ENCODE measurements at places on chromosomes 16 and 17. TPM values are rescaled to one million over a fixed set of nuclear protein-coding genes. Genes with fewer than 3 reads are reported as not detected.

Gene RPRML
- total RNA-seq: not detected

Gene ACSM5
- 0.74 TPM for total RNA-seq

GRCh38 chr17:79500745-79501618 lies 109.9 kb downstream of the RBFOX3 start:
- no peak for DNase-seq

Gene GUCY2D
- not detected for total RNA-seq

Gene TLCD3B
- 0.38 TPM for total RNA-seq

DNA sequence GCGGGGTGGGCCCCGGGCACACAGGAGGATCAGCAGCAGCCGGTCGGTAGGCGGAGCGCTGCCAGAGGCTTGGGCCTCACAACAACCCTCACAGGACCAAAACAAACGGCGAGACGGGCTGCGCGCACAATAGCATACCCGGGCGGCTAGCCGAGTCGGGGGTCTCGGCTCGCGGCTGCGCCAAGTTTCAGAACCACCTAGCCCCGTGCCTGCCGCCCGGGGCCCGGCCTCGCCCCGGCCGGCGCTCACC lies 732 bp downstream of the ULK2 start:
- peak; percentile 55 for DNase-seq

GRCh38 chr17:40329839-40330794 lies 21.1 kb downstream of the RARA start:
- peak; percentile 47 for DNase-seq

Gene ADAM11
- 2.8 TPM for total RNA-seq

Gene VKORC1
- total RNA-seq: 164 TPM

- DNase-seq: no peak
These were observed 62.1 kb downstream of the MRC2 start for GRCh38 chr17:62689441-62690167.

GRCh38 chr17:21213638-21214014 lies 335 bp downstream of the TMEM11 start:
- DNase-seq: no peak

GRCh38 chr16:15782573-15783365 lies 74.1 kb downstream of the MYH11 start:
- DNase-seq: no peak

DNA sequence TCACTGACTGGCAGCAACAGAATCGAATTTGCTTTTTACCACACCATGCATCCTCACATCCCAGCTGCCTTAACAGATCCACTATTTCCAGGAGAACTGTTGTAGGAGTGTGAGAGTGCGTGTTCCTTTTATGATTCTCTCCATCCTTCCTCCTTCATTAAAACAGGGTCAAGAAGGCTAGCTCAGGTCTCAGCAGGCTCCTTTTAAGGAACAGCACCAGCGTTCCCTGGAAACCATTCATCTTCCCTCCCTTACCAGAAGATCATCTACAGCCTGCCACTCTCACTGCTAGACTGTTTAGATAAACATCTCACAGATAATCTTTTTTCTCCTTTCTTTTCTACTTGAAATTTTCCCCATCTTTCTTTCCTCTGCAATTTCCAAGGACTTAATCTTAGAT lies 1531.9 kb upstream of the CDH8 start:
- DNase-seq: no peak

Gene SLC38A10
- 71.5 TPM for total RNA-seq

GRCh38 chr16:15592324-15592723 lies 50.6 kb downstream of the MARF1 start:
- DNase-seq: no peak

Gene TENT4B
- 7.4 TPM for total RNA-seq

- peak; percentile 93 for DNase-seq
These were observed 13.3 kb downstream of the CAVIN1 start for GRCh38 chr17:42409523-42410318.

DNA sequence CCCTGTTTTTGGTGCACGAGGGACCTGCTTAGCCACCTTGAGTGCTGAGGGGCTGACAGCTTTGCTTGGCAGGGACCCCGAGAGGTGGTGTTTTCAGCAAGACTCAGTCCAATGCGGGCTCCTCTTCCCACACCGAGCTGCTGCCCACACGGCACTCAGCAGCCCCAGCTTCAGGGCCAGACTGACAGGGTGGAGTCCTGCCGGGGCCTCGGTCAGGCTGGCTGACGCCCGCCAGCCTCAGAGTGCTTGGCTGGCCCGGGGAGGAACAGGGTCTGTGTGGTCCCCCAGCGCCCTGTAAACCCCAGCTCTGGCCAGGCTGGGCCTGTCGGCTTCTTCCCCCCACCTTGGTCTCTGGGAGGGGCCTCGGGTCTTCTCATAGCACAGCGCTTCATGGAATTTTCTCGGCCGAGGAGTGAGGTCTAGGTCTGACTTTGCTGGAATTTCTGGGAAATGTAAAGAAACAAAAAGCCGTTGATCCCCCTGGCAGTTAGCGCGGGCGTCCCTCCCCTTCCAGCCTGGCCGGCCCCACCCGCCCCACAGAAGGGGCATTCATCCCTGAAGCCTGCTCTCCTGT lies 2.6 kb downstream of the SOX8 start:
- DNase-seq: no peak

DNA sequence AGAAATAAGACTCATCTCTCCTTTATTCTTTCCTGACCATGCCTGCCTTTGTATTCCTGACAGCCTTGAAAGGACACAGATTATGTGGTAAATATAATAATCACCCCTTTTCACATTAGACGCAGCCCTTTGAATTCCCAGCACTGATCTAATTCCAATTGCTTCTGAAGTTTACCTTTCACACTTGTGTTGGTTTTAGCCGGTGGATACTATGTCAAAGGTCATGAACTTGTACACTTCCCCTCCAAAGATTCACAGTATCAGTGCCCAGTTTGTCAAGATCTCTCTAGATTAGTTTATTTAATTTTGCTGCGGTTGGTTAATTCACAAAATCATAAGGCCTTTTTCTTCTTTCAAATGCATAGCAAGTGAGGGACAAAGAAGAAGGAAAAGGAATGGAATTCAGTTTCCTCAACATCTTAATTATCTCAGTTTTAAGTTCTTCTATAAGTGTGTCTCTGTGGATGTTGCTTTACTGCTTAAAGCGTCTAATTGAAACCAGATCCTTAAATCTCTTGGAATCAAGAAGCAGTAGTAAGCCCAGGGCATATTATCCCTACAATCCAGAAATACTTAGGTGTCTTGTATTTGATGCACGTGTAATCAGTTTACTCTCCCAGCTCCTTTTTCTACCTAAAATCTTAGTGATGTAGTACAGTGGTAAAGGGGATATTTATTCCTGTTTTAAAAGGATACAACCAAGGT lies 174.3 kb upstream of the TBX2 start:
- DNase-seq: no peak

Gene TBX21
- total RNA-seq: not detected

Gene CACNA1H
- total RNA-seq: 2.0 TPM

DNA sequence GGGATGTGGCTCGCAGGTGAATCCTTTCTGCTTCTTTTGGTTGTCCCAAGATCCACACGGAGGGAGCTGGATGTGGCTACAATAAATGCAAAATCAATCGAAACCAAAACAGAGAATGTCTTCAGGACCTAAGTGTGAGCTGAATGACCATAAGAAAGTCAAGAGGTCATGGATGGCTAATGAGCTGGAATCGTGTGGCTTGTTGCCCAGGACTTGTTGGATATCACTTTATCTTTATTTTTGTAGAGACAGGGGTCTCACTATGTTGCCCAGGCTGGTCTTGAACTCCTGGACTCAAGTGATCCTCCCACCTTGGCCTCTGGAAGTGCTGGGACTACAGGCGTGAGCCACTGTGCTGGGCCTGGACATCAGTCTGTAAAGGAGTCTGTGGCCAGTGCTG lies 326.8 kb upstream of the N4BP1 start:
- no peak for DNase-seq

Gene TMEM88
- not detected for total RNA-seq

DNA sequence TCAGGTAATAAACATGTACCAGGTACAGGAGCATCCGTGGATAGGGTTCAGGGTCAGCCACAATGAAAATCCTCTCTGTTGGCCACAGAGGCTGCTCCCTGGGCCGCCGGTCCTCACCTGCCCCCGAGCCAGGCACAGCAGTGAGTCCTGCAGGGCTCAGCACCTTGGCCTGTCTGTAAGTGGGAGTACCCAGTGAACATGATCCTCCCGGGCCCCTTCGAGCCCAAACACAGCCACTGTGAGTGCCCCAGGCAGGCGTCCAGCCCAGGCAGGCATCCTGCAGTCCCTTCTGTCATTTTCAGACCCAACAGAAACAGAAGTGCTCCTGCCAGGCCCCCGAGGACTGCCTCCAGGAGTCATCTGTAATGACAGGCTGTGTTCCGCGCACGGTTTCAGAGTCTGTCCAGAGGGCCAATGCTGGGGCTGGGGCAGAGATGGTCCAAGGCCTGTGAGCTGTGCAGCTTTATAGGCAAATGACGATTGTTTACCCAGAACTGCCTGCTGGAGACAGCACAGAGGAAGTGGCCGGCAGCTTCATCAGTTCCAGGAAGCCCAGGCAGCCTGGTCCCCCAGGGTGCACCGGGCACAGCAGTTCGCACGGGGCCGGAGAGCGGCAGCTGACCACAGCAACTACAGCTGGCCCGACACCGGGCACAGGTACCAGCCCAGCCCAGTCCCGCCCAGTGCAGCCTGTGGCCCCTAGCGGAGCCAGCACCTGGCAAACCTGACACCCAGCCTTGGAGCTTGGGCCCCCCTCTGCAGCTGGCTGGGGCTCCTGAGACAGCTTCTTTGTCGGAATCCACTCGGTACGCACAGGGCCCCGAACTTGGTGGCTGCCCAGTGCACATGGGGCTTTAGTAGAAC lies 13.2 kb downstream of the SLC7A5 start:
- DNase-seq: peak; percentile 60

DNA sequence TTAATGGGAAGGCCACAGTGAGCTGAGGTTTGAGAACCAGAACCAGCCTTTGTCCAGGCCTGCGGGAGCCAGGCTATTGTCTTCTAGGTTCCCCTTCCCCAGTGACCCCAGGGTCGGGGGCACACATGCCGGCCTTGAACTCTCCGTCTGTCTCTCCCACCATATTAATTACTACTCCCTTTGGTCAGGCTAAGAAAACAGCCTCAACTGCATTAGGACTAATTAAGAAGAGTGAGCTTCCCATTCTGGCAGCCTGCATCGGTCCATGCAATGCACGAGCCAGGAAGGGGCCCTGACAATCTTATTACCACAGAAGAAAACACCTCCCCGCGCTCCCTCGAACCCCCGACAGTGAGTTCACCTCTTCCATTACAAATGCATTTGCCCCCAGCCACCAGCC lies 380.2 kb upstream of the ZFHX3 start:
- DNase-seq: no peak

DNA sequence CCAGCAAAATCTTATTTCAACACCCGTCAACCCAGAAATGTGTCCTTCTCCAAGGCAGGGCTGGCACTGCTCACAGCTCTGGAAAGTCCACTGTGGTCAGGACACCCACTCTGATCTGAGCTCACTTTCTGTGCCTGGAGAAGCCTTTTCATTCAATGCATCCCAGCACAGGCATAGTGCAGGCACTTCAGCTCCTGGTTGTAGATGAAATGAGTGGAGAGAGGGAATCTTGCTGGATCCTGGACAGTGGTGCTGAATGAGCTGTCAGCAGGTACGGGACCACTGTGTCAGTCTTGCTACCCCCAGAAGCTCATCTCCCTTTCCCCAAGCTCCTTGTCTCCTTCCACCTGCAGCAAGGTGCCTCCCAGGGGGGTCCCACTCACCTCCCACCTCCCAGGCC lies 86.1 kb upstream of the SALL1 start:
- DNase-seq: no peak

DNA sequence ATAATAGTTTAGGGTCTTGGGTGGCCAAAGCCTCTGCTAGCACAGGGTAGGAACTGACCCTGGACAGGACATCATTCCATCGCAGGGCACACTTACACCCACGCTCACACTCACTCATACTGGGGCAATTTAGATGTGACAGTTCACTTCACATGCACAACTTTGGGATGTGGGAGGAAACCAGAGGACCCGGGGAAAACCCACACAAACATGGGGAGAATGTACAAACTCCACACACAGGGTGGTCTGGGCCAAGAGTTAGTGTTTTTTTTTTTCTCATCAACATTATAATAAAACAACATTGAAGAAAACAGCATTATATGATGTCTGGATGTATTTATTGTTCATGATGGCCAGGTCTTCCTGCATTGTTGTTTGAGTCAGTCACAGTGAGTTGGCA lies 93.6 kb downstream of the CDH13 start:
- no peak for DNase-seq

Gene GJD3
- total RNA-seq: not detected

DNA sequence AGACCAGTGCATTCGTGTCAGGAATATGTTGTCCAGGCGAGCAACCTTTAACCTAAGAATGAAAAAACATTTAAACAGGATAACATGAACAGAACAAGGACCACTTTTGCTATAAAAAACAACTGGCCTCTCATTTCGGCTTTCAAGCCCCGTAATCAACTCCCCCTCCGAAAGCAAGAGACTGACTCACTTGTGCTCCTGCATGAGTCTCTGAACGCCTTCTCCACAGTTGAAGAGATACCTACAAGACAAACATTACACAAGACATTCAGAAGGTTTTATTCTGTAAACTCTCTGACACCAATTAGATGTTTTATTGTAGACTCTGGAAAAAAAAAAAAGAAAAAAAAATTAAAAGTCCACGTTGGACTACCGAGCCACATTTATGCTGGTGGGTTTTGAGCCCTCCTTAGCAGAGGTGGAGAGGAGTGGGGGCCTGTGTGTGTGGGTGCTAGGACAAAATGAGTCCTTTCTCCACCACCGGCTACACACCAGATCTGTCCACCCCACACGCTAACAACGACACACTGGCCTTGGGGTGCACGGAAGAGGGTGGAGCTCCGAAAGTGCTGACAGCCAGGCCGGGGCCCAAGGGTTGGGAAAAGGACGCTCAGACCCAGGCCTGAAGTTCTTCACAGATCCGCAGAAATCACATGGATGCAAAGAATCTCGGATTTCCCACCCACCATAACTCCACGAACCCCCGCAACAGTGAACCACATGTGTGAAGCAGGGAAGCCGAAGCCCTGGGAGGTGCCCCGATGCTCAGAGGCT lies 759 bp downstream of the ELAC2 start:
- no peak for DNase-seq

Gene C16orf86
- total RNA-seq: not detected

- peak; percentile 75 for DNase-seq
These were observed 42.1 kb upstream of the DLX4 start for GRCh38 chr17:49926886-49927285.
